Activated CD4-positive, alpha-beta T cell treated with anti-CD3 and anti-CD28 coated beads, Interleukin-2, amount 10 ng/mL, durations not matched to agents 24 days and 14 days (primary cell): ENCODE measurements at places on chromosomes 5 and 9. TPM values are rescaled to one million over a fixed set of nuclear protein-coding genes. Genes with fewer than 3 reads are reported as not detected.
A peak's percentile ranks its signal among the peaks of the same experiment; 100 is the strongest.

GRCh38 chr5:123520677-123521247 is 8.8 kb downstream of the CSNK1G3 start:
- H3K27me3 ChIP-seq = no peaks in the 10 kb centered on the region
- H3K27ac ChIP-seq = no peak overlapping the region
- peaks cover 4% of the 10 kb centered on the region for H3K36me3 ChIP-seq
- DNase-seq = no peak

DNA sequence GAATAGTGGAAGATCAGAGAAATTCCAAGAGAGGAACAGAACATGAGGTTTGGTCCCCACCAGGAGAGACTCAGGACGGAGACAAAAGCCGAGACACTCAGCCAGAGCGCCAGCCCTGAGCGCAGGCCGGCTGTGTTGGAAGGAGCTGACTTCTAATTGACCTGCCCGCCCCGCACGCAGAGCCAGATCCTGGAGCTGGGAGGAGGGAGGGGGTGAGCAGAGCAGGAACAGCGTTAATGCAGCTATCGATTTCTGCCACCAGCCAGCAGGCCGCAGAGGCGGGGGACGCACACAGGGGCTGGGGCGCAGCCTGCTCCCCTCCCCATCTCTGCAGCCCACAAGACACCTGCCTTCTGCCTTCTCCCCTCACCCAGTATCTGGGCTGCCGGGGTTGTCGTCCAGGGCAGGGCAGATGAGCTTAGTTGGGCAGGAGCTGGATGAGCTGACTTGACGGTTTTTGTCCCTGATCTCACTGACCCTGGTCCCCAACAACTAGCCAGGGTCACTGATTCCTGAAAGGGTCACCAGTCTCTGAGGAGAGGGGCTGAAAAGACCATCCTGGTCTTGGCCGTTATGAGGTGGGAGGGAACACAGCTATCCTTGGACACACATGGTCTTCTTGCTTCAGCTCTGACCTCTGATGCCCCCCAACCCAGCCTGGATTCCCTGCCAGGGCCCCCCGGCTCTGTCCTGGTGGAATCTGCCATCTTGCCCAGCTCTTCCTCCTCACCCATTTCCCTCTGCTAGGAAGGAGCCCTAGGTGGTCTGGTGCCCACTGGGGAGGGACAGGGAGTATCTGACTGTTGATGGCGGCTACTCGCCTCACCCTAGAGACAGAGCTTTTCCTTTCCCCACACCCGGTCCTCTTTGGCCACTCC is 29.8 kb downstream of the CXXC5 start:
- H3K4me3 ChIP-seq = no peak overlapping the region
- no peak for DNase-seq
- H3K36me3 ChIP-seq = no peaks in the 10 kb centered on the region
- H3K27me3 ChIP-seq = peaks cover 4% of the 10 kb centered on the region
- no peaks in the 10 kb centered on the region for H3K4me1 ChIP-seq
- no peak overlapping the region for H3K27ac ChIP-seq

PCDHGB5 gene
- total RNA-seq = 0.43 and 0.47 TPM in 2 replicates

- no peaks in the 10 kb centered on the region for H3K27me3 ChIP-seq
- no peak overlapping the region for H3K27ac ChIP-seq
- no peaks in the 10 kb centered on the region for H3K36me3 ChIP-seq
- no peak overlapping the region for H3K4me3 ChIP-seq
- no peak for DNase-seq
- no peaks in the 10 kb centered on the region for H3K4me1 ChIP-seq
These were observed 153.5 kb downstream of the TTLL11 start for GRCh38 chr9:121939643-121940042.

GRCh38 chr9:22469928-22470544 is 23.4 kb downstream of the DMRTA1 start:
- H3K27ac ChIP-seq = no peak overlapping the region
- no peaks in the 10 kb centered on the region for H3K36me3 ChIP-seq
- H3K4me3 ChIP-seq = no peak overlapping the region
- peak; percentile 68 for DNase-seq
- no peaks in the 10 kb centered on the region for H3K27me3 ChIP-seq

DNA sequence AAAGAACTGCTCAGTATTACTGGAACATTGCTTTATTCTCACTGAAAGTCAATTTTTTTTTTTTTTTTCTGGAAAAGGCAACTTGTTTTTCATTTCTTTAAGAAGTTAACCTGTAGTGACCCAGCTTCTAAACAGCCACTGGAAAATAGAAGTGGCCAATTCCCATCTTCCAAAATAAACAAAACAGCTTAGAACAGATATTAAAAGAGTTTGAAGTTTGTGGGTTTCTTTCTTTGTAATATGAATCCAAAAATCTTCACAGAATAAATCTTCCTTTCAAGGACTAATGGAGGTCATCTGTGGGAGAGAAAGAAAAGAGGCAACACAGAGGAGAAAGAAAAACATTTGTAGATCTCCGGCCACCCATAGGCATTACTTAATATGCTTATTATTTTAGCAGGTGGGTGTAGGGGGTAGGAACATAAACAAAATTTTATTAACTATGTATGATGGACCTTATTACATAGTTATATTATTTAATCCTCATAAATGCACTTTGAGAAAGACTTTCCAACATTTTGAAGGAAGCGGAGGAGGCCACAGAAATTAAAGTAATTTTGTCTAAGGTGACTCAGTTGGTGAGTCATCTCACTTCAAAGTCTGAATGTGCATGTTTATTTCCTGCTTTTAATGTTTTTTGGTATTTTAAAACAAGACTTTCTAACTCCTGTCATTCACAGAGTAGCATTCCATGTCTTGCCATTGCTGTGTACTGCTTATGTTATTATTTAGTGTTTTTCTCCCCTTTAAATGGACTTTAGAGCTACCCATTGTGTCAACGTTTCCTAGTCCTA is 1791.8 kb upstream of the WWC1 start:
- no peak overlapping the region for H3K4me3 ChIP-seq
- H3K4me1 ChIP-seq = no peaks in the 10 kb centered on the region
- H3K27ac ChIP-seq = no peak overlapping the region
- H3K36me3 ChIP-seq = no peaks in the 10 kb centered on the region
- no peak for DNase-seq

- H3K27ac ChIP-seq = no peak within 1 kb of the TSS
- no peaks in the 10 kb centered on the region for H3K36me3 ChIP-seq
- no peak for DNase-seq
- H3K27me3 ChIP-seq = peaks cover 32% of the 10 kb centered on the region
These were observed at the start of gene BRINP1 for GRCh38 chr9:119368681-119369581. Gene BRINP1 (minus strand): TSS chr9:119369435. CDS start chr9:119313355, 56,080 bp downstream.

DNA sequence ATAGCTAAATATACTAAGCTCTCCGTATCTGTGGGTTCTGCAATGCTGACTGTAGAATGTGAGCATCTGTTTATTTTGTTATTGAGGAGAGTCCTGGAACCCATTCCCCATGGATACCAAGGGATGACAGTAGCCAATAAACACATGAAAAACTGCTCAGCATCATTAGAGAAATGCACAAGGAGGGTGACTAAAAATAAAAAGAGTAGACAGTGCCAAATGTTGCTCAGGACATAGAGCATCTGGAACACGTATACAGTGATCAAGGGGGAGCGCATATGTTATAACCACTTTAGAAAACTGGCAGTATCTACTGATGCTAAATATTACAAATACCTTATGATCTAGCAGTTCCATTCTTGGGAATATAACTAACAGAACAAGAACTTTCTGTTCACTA is 31.0 kb downstream of the MARCHF6 start:
- no peak for DNase-seq
- peaks cover 1% of the 10 kb centered on the region for H3K4me1 ChIP-seq
- H3K36me3 ChIP-seq = peaks cover 35% of the 10 kb centered on the region
- no peak overlapping the region for H3K4me3 ChIP-seq
- H3K27me3 ChIP-seq = no peaks in the 10 kb centered on the region
